Stimulated activated CD4-positive, alpha-beta T cell treated with anti-CD3 and anti-CD28 coated beads, Interleukin-1b, Interleukin-23, amount 100 ng/mL, for 1 hour (primary cell): ENCODE measurements at places on chromosomes 12 and 14.

DNA sequence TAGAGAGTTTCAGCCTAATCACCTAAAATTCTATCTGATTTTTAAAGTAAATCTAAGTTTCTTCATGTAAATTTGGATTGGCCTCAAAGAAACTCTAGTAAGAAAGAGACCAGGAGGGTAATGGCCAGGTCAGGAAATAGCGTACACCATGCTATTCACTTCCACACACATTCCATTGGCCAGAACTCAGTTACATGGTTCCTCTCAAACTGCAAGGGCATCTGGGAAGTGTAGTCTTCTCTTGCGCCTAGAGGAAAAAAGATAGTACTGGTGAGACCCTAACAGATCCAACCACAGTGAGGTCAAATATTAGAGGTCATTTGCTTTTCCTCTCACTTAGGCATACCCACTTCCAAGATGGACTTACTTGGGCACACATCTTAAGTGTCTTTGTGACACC is 39.1 kb downstream of the MBIP start:
- no peak for DNase-seq

- DNase-seq, result peak; percentile 35
Observed at GRCh38 chr12:2783936-2784600, 10.7 kb upstream of the FKBP4 start.

GRCh38 chr14:105340821-105341733 is 26.5 kb downstream of the PACS2 start:
- DNase-seq, result no peak

GRCh38 chr12:8127138-8127537 is 3.7 kb downstream of the CLEC4A start:
- no peak for DNase-seq

DNA sequence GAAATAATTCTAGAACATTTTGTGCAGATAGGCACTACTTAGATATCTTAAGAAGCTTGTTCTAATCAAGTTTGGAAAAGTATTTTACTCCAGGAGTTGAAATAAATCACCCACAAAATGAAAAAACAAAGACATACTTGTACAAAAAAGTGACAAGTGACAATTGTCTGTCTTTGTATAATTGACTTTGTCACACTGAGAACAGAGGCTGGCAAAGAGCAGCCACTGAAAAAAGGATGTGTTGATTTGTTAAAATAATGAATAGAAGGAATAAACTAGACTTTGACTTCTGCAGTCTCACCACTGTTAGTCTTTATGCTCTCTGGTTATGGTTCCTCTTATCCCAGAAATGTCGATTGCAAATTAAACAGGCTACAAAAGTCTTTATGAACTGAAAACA is 77.6 kb downstream of the PTPRR start:
- DNase-seq, result no peak

DNA sequence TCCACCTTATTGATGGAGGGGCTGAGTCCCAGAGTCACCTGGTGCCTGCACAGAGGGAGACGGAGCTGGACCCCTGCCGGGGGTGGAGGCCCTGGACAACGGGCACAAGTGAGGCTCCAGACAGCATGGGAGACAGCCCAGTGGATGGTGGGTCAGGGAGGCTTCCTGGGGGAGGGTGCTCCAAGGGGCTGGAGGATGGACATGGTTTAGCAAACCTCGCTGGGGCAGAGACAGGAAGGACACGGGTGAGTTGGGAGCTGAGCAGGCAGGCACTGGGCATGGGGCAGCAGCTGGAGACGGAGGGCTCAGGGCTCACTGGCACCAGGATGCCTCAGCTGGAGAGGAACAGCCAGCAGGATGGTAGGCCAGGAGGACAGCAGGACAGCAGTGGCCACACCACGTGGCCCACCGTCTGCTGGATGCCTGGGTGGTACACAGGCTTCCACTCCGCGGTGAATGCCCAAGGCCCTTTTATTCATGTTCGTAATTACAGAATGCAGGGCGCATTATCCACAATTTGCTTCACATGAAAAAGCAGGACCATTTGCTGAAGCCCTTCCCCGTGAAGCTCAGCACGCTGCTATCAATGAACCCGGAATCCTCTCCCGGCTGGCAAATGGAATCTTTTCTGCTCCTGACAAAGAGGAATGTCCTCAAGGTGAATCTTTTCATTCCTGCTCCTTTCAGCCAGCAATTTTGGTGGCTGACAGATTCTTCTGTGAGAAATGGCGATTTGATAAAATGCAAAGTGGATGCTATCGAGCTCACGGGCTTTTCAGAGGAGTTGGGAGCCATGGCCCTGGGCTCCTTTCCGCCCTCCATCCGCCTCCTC is 138.1 kb upstream of the C14orf180 start:
- DNase-seq, result no peak

DNA sequence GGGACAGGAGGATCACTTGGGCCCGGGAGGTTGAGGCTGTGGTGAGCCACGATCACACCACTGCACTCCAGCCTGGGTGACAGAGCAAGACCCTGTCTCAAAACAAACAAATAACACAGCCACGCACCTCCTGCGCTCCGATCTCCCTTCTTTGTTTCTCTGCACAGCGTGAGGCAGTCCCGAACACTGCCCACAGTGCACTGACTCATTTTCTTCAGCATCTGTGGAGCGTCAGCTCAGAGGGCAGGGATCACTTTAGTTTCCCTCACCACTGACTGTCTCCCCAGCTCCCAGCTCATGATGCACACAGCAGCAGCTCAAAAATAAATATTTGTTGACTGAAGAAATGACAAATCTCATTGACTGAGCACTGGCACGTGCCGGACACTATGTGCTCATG is 883 bp upstream of the MYL2 start:
- DNase-seq, result no peak

- no peak for DNase-seq
Observed at GRCh38 chr14:69941768-69942742, 62.8 kb downstream of the SMOC1 start.

DNA sequence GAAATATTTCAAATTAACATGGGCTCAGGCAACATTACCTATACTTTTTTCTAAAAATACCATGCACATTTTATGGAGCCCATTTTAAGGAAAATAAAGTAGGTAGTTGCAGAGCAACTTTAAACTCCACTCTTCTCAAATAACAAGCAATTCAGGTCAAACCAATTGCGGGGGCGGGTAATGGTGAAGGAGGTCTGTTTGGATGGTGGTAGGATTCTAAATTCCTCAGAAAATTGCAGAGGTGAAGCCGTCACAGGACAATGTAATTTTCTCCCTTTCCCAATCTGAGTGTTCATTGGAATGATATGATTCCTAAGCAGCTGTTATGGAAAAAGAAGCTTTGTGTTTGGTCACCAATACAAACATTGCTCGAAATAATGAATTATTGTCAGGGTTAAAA is 11.6 kb downstream of the PKP2 start:
- no peak for DNase-seq

GRCh38 chr12:117362391-117362790 is 965 bp upstream of the NOS1 start:
- DNase-seq, result no peak

GRCh38 chr12:53255996-53256395 is 12.1 kb upstream of the ESPL1 start:
- no peak for DNase-seq
